Left kidney (tissue), 8 donors: ENCODE measurements at places on chromosomes 6 and 20.

DNA sequence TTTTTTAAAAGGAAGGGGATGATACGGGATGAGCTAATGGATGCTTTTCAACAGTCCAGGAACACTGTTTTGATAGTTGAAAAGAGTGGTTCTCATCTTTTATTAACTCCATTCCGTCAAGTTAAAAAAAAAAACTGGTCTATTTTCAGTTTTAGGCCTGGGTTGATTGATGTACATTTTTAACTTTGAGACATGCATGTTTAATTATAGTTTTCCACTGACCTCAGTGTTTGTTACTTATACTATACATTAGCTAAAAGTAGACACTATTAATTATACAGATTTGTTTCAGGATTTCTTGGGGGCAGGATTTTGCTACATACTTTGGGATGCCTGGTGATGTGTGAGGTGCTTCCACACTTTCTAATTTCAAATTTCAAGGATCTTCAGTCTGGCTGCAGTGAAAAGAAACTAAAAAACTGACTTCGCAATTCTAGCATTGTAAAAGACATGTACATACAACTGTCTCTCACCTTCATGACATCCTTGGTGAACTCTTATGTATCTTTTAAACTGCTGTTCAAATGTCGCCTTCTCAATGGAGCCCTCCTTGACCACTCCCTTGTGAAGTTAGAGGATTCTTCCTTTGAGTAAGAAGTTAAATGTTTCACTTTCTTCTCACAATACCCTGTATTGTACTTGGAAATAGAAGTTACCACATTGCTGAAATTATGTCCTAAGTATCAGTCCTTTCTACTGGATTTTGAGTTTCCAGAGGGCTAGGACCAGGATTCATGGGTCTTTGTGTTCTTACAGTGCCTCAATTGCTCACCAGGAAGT is 101.7 kb downstream of the TSHZ2 start:
- no peak for DNase-seq

DNA sequence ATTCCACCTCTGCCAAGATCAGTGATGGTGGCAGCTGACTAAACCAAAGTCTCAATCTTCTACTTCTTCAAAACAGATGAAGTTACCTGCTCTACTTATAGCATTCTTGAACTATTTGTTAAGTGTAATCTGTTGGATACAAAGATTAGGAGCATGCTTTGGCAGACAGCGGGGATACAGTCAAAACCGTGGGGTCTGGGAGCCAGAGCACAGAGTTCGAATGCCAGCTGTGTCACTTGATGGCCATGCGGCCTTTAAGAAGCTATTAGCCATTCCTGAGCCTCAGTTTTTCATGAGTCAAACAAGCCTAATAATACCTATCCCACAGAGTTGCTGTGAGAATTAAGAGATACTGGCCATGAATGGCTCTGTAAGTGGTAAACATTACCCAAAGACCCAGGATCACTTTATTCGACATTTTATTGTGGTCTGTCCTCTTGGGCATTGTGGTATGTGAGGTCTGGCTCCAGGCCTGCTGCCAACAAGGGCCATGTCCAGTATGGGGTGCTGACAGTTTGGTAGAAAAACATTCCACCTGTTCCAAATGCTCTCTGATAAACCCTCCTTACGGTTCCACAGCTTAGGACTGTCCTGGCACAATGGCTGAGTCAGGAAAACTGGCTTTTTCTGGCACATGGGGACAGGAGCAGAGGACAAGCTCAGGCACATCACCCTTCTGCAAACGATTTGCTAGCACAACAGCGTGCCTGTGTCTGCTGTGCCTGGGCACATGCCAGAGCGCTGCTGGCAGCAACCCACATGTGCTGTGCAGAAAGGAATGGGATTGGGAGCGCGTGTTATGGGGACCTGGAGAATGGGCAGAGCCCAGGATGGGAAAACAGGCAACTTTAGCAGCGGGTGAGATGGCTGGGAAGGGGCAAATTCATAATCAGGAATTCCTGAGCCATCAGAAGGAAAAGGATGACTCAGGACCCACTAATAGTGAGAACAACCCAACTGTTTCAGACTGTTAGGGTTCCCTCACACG is 15.7 kb upstream of the FAM83C start:
- DNase-seq = no peak

DNA sequence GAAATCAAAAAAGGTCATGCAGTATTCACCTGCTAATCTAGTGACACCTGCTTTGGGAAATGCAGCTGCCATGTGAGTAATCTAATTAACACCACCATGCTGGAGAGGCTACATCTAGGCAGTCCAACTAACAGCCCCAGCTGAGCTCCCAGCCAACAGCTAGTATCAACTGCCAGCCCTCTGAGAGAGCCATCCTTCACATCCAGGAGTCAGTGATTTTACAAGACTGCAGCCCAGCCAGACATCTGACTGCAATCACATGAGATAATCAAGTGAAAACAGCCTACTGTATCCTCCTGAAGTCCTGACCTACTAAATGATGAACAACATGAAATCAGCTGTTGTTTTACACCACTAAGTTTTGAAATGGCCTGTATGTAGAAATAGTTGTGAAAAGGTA is 298.4 kb downstream of the TRDN start:
- DNase-seq = no peak

DNA sequence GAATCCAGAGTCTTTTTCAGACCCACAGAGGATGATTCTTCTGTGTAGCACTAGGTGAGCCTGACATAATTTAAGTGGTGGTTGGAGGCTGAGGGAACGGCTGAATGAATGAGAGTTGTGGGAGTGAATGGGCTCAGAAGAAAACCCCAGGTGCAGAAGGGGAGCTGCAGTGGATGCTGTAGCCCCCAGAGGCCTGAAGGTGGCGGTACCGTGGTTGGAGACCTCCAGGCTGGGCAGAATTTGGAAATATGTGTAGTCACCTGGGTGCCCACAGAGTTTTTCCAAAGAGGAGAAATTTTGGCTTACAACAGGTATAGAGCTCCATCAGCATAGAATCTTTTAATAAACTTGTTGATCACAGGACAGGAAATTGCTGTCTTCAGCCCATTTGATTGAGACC is 6.5 kb upstream of the RAET1G start:
- no peak for DNase-seq

DNA sequence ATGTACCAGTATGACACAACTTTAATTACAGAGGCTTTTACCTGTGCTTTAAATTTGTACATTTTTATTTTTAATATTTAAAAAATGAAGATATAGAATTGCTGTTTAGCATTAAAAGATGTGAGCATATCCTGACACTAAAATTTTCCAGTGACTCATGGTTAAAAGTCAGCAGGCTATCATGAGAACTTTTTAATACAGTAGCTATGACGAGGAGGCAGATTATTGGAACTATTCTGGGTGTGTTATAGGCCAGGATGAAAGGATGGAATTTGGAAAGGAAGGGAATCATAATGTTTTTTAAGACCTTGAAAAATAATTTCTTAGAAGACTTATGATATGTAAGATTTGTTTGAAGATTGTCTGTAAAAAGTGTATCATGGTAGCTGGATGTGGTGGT is 91.0 kb downstream of the GFRA4 start:
- DNase-seq = no peak

- no peak for DNase-seq
Measured at GRCh38 chr6:116941727-116942126, 64.7 kb downstream of the RFX6 start.

DNA sequence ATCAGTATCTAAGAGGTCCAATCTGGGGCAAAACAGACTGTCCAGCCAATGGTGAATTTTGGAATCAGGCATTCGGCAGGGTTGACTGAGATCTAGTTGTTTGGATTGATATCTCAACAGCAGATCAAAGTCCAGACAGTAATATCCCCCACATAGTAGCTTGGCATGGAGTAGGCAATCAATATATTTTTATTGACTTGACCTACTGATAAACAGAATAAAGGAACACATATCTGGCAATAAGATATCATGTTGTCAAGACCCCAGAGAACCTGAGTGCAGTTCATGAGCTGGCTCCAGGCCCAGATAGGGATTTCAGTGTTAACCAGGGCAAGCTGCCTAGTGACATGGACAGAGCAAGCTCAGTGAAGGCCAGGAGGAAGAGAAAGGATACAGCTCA is 34.4 kb downstream of the TNFAIP3 start:
- no peak for DNase-seq

DNA sequence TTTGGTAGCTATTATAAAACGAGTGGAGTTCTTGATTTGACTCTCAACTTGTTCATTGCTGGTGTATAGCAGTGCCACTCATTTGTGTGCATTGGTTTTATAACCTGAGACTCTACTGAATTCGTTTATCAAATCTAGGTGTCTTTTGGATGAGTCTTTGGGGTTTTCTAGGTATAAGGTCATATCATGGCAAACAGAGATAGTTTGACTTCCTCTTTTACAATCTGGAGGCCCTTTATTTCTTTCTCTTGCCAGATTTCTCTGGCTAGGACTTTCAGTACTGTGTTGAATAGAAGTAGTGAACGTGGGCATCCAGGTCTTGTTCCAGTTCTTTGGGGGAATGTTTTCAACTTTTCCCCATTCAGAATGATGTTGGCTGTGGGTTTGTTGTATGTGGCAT is 38.8 kb downstream of the SUMO4 start:
- DNase-seq = no peak
